NCI-H460 (cell line): ENCODE measurements at places on chromosomes 3 and 15. TPM values are rescaled to one million over a fixed set of nuclear protein-coding genes. Genes with fewer than 3 reads are reported as not detected.

GRCh38 chr3:126288314-126288713 lies 68.9 kb downstream of the KLF15 start:
- DNase-seq, result no peak

GRCh38 chr3:21054064-21054463 lies 696.9 kb downstream of the ZNF385D start:
- no peak for DNase-seq

DNA sequence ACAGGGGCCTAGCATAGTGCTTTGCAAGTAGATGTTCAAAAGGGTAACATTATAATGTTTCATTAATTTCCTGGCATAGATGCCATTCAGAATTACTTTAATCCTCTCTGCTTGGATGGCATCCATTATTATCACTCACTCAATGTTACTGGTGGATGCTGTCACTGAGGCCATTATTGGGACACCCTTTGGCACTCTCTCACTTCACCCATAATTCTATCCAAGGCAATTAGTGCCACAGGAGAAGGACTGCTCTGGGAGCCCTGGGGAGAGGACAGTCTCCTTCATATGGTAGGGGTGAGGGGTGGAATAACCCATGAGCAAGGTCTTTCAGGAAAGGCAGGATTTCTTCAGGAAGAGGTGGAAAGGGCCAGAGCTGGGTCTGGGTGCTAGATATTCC lies 28.7 kb upstream of the SLC28A1 start:
- no peak for DNase-seq

GRCh38 chr15:89852342-89852995 lies 37.8 kb upstream of the ANPEP start:
- DNase-seq, result no peak

DNA sequence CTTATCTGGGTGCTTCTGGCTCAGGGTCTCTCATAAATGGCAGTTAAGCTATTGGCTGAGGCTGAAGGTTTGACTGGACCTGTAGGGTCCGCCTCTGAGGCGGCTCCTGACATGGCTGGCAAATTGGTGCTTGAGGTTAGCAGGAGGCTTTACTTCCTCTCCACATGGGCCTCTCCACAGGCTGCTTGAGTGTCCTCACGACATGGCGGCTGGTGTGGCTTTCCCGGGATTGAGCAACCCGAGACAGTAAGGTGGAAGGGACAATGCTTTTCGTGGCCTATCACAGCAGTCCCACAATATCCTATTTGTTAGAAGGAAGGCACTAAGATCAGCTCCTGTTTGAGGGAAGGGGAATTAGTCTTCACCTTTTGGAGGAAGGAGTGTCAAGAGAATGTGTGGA lies 267.3 kb upstream of the LRRFIP2 start:
- no peak for DNase-seq

- no peak for DNase-seq
These were observed 11.8 kb downstream of the CCNDBP1 start for GRCh38 chr15:43196760-43197548.

DNA sequence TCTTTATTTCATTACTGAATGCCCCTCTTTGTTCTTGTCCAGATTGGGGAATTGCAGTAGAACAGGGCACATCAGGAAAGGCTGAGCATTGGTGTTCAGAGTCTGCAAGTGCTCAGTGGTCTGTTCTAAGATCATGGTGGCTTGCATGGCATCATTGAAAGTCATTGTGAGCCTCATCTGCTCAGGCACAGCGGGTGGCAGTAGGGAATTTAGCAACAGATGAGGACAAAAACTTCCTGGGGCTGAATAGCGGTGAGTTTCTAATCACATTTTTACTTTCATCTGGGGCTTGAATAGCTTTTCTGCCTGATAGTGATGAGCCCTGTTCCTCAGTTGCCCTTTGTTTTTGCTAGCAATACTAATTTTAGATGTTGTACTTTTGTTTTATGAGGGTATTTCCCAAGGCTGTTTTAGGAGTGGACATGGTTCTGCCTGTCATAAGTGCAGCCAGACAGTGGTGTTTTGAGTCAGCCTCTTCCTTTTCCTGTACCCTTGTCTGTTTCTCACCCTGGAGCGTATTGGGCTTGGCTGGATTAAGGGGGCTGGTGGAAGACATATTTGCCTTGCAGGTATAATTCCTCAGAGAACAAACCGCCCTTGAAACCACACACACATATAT lies 127.2 kb upstream of the IL12A start:
- no peak for DNase-seq

DNA sequence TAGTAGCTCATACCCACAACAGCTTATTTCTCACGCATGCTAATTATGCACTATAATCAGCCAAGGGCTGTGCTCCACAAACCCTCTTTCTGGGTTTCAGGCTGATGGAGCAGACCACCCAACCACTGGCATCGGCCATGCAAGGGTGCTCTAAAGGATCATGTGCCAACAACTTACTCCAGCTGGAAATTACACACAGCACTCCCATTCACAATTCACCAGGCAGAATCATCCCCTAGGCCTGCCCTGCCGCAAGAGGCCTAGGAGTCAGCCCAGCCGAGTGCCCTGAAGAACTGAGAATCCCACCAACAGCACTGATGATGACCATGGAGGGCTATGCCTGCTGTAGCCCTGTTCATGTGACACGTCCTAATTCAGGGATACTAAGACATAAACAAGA lies 216.2 kb upstream of the CHRNA7 start:
- DNase-seq, result no peak

- no peak for DNase-seq
These were observed 30.5 kb downstream of the CA12 start for GRCh38 chr15:63351170-63351569.

GRCh38 chr3:158908187-158908734 lies 106.4 kb downstream of the MFSD1 start:
- DNase-seq, result no peak

GRCh38 chr3:169390741-169391305 lies 272.7 kb downstream of the MECOM start:
- no peak for DNase-seq

The RAB43 gene
- 7.7 and 8.2 TPM in 2 replicates for total RNA-seq

The GNAT1 gene
- not detected in 2 replicates for total RNA-seq

The IL20RB gene
- total RNA-seq, result 7.1 and 8.8 TPM in 2 replicates

The TEX55 gene
- total RNA-seq, result not detected in 2 replicates
